Fibroblast of villous mesenchyme (primary cell): ENCODE measurements at places on chromosomes 1 and 21. TPM values are rescaled to one million over a fixed set of nuclear protein-coding genes. Genes with fewer than 3 reads are reported as not detected.

DNA sequence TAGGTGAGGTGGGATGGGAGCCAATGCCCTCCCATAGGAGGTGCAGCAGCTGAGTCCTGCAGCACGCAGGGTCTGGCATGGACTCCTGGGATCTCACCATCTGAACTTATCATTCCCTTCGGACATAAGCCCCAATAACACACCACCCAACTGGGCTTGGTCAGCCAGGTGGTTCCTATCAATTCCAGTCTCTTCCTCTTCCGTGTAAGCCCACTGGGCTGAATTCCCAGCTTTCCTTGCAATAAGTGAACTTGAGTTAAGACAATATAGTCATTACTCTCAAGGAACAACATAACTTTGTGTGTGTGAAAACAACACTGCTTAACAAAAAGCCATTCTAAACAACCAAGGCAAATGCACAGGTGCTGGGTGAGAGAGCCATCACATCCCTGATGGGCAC, 86.6 kb upstream of the EDN2 start:
- no peak for DNase-seq

GRCh38 chr21:36323032-36323431, 3.0 kb downstream of the MORC3 start:
- peak; percentile 41 for DNase-seq

GRCh38 chr1:17624611-17625233, 85.2 kb downstream of the ARHGEF10L start:
- DNase-seq, result peak; percentile 8

DNA sequence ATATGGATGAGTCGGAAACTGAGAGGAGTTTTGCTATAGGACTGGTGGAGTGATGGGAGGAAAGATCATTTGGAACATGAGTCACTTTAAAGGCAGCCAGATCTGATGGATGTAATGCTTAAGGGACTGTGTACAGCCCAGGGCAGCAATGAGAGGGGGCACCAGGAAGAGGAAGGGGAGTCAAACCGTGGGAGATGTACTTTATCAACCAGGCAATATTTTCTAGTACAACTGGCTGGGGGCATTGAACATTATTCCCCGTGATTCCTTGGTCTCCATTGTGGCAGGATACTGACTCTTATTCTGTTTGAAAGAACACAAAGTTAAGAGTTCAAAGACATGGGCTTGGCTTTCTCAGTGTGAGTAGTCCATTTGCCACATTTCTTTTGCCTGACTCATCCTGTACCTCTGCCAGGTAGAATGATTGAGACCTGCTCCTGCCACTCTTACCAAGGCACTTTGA, 268.2 kb upstream of the NR5A2 start:
- DNase-seq, result no peak

DNA sequence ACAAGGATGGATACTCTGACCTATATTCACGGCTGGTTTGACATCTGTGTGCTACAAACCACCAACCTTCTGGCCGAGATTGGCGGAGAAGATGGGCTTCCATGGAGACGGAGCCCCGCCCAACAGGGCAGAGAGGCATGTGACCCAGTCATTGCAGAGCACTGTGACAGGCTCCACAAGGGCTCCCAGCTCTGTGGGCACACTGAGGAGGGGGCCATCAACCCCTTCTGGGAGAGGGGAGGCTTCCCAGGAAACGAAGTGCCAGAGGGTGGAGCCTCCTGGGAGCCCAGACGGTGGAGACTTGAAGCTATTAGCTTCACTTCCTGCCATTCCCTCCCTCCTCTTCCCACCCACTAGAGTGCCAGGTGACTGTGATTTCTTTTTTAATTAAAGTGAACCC, 71.6 kb upstream of the IFFO2 start:
- no peak for DNase-seq

GRCh38 chr1:24022581-24023361, 42.6 kb upstream of the SRSF10 start:
- DNase-seq, result peak; percentile 87

GRCh38 chr21:28885853-28886177, 106.9 kb downstream of the LTN1 start:
- DNase-seq, result peak; percentile 60

- no peak for DNase-seq
Measured at GRCh38 chr1:30747033-30748008, 10.3 kb downstream of the LAPTM5 start.

DNA sequence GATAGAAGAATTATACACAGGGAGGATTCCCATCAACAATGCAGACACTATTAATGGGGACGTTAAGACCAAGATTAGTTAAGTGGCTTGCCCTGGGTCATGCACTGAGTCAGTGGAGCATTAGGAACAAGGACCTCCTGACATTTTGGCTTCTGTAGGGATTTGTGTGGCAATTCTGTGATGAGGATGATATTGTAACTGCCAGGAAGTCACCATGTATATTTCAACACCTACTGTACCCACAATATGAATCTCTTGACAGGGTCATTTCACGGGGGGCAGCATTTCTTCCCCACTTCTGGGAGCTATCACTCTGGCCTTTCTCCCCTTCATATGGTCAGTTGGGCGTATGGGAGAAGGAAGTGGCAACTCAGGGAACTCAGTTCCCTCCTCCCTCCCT, 134.9 kb downstream of the RUNX1 start:
- DNase-seq, result no peak

GRCh38 chr1:192003295-192004077, 154.8 kb upstream of the RGS18 start:
- DNase-seq, result no peak

GRCh38 chr1:235336903-235337302, 8.5 kb downstream of the GGPS1 start:
- peak; percentile 67 for DNase-seq

GRCh38 chr21:14901482-14901958, 163.3 kb downstream of the NRIP1 start:
- DNase-seq, result peak; percentile 19

DNA sequence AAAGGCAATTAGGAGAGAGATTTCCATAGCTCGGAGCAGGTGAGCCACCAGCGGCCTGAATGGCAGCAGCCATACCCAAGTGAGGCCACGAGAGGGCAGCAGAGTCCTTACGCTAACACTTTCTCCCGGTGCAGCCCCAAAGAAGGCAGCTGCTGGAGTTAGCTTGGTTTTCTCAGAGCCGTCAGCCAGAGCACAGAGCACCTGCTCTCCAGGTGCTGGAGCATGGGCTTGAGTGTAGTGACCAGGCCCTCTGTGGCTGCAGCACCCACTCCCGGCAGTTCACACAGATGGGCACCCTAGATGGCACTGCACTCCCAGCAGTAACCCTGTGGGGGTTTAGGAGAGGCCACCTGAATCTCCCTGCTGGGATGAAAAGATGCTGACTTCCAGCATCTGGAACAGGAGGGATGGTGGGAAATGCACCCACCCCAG, 45.8 kb downstream of the TMCC2 start:
- DNase-seq, result peak; percentile 78

- peak; percentile 4 for DNase-seq
Measured at GRCh38 chr1:177082855-177083693, 81.4 kb downstream of the ASTN1 start.

DNA sequence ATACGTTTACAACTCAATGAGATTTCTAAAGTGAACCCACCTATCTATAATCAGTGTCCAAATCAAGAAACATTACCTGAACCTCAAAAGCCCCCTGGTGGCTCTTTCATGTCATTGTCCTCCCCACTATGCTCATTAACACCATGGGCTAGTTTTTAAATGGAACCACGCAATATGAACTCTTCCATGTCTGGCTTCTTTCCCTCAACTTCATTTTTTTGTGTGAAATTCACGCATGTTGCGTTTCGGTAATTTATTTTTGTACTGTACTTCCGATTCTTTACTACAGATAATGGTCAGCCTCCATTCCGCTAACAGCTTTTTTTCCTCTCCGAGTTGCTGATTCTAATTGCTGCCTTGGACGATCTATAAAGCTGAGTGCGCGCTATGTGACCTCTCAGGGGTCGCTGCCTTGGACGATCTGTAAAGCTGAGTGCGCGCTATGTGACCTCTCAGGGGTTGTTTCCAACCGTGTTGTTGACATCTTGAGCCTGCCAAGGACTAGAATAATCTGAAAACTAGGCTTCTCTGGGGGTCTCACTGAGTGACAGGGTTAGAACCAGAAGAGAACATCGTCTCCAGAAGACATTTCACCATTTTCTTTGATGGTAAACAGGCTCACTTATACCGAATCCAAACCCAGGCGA, 1.1 kb upstream of the CACYBP start:
- peak; percentile 52 for DNase-seq

DNA sequence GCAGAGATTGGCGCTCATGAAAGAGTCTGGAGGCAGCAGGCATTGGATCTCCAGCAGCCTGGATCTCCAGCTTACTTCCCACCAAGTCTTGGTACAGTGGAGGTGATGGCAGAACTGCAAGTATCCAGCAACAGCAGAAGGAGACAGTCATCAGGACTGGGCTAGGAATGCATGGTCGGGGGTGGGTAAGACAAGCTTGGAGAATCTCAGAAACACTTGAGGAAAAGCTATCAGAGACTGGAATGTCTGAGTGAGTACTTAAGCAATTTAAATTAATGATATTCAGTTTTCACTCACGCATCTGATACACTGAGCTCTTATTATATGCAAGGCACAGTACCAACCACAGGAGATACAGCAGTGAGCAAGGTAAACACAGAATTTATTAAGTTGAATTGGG, 9.8 kb downstream of the TMEM35B start:
- DNase-seq, result no peak

The SNIP1 gene
- 9.5 and 11.6 TPM in 2 replicates for total RNA-seq

The KCNT2 gene
- 3.2 and 7.3 TPM in 2 replicates for total RNA-seq

The NHLH1 gene
- total RNA-seq, result under 0.01 TPM in 1 of 2 replicates, not detected in the other
